ENCODE measurements at places on chromosomes 1 and 21. TPM values are rescaled to one million over a fixed set of nuclear protein-coding genes. Genes with fewer than 3 reads are reported as not detected.

DNA sequence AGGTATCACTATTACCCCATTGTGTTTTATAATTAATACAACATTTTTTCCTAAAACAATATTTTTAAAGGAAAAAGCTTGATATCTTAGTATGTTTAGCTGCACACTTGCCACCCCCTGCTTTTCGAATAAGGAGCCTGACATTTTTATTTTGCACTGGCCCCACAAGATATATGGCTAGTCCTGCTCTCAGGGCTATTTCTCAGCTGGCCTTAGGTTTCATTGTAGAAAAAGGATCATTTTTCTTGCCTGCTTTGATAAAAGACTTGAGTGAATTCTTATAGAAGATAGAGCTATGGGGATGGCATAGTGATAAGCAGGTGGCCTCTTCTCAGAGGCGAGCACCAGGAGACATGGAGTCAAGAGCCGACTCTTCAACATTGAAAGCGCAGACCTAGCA is 167.0 kb downstream of the FAM78B start:
- DNase-seq = no peak

DNA sequence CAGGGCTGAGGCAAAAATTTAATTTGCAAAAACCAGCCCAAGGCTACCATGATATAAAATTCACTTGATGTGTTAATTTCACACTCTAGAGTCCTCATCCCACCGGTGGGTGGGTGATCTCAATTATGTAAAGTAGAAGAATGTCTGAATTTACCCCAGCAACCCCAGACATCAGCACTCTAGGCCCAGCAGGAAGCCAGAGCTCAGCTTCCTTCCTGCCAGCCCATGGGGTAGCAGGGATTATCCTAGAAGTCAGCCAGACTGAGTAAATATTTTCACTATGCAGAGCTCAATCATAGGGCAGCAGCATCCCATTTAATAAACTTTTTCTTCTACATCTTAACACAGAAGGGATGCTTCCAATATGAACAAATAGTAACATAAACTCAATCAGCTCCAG is 71.0 kb downstream of the SIPA1L2 start:
- DNase-seq = no peak

The TRIM58 gene
- 2.1 TPM for total RNA-seq

- no peak for DNase-seq
These were observed 56.8 kb upstream of the HNRNPU start for GRCh38 chr1:244920911-244921761.

The PADI2 gene
- total RNA-seq = 0.66 TPM
